Large intestine (tissue), 12 donors: ENCODE measurements at places on chromosomes 4 and X. TPM values are rescaled to one million over a fixed set of nuclear protein-coding genes. Genes with fewer than 3 reads are reported as not detected.

Gene RAB9A
- polyA plus RNA-seq, result 22.6 TPM

Gene F11
- polyA plus RNA-seq, result 1.1 TPM

Gene RAB33B
- 10.4 TPM for polyA plus RNA-seq

Gene XAGE2
- 0.12 TPM for polyA plus RNA-seq

Gene GLRA2
- polyA plus RNA-seq, result 1.0 TPM

Gene MSANTD1
- 1.0 TPM for polyA plus RNA-seq

Gene PPP1R2C
- not detected for polyA plus RNA-seq

Gene RPS3A
- polyA plus RNA-seq, result 4,115 TPM

Gene AMBN
- polyA plus RNA-seq, result not detected

Gene ESX1
- polyA plus RNA-seq, result not detected

Gene PIGA
- 10.8 TPM for polyA plus RNA-seq

- DNase-seq, result peak; percentile 8
These were observed 21.9 kb upstream of the RP2 start for GRCh38 chrX:46814966-46815365.

DNA sequence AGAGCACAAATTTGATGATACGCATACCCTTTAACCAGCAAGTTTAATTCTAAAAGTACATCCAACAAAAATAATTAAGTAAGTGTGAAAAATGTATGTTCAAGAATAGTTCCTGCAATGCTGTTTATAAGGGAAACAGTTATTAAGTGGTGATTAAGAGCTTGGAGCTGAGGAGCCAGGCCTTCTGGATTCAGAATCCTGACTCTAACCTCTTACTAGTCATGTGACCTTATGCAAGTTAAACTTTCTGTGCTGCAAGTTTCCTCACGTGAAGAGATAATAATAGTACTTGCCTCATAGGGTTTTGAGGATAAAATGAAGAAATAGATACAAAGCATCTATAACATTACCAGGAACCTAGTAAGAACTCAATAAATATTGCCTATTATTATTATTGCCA, 77.7 kb downstream of the FAM13A start:
- DNase-seq, result no peak

- no peak for DNase-seq
These were observed 31.5 kb upstream of the PTTG2 start for GRCh38 chr4:37928426-37929416.

GRCh38 chr4:6785572-6785925, 3.0 kb downstream of the KIAA0232 start:
- DNase-seq, result no peak

- no peak for DNase-seq
These were observed 152.4 kb downstream of the TSPAN5 start for GRCh38 chr4:98505992-98506391.

DNA sequence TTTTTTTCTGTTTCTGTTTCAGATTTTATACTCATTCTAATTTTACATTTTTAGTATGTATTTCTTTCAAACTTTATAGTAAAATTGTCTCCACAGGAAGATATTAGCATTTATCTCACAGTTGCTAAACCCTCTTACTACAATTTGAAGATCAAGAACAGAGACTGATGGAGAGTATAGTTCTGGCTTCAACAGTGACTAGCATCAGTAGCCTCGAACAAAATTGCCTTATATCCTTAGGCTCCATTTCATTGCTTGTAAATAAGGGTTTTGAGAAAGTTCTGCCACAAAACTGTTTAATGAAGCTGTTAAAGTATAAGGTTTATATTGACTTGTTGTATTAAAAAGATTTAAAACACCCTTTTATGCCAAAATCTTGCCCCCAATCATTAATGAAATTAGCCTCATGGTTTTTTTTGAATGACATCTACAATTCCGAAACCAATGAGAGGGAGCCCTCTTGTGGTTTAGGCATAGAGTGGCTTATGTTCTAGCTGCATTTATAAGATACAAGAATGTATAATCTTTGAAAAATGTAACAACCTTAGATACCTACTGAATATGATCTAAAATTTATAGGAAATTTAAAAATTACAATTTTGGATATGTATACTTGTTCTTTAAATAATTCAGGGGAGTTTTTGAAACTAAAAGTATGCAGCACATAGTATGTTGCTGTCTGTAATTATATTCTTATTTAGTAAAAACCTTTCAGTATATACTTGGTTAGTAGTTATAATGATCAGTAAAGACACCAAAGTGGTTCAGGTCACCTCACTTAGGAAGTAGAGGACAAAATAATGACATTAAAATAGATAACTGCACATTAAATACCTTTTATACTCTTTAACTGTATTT, 109.8 kb upstream of the HPGD start:
- peak; percentile 38 for DNase-seq

DNA sequence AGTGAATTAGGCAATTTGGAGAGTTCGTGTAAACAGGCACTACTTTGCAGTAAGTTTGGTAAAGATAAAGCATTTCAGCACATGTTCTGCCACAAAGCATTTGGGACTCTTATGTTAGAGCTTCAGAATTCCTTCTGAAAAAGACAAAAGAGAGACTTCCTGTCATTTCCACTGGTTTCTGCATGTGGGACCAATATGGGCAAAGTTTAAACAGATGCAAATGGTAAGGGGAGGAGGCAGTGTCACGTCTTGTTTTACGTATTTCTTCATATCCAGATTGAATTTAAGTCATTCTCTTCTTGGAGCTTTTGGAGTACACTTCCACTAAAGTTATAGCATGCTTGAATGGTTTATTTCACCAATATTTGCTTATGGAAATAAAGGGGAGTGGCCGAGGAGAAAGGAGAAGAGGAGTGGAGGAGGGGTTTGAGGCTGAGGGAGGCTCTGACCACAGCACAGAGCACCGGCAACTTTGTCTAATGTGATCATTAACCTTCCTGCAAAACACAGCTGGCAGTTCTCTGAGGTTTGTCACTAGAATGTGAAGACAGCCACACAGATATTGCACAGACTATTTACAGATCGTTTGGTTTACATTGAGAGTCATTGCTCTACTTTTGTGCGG, at the start of gene APELA:
Gene APELA (plus strand): TSS at position 479 of the 625 bp plus-strand sequence. CDS start 154 bp downstream, outside the sequence.
- DNase-seq, result peak; percentile 6

DNA sequence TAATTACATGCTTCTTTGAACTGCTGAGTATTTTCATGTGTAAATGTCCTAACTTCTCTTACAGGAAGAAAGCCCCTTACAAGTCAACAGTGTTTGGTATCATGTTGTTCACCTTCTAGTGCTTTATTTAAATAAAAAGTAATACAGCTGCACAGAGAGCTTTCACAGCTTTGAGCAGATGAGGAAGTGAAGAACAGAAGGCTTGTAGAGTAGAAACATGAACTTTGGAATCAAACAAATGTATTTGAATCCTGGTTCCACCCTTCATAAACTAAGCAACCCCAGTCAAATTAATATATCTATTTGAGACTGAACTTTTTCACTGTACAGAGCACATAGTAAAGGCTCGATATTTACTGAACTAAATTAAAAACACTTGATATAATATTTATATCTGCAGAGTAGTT, 120.5 kb downstream of the CAMK2D start:
- DNase-seq, result no peak

GRCh38 chr4:37953620-37954293, 6.4 kb upstream of the PTTG2 start:
- no peak for DNase-seq

- DNase-seq, result no peak
These were observed 7.6 kb upstream of the TLR2 start for GRCh38 chr4:153676486-153676885.

DNA sequence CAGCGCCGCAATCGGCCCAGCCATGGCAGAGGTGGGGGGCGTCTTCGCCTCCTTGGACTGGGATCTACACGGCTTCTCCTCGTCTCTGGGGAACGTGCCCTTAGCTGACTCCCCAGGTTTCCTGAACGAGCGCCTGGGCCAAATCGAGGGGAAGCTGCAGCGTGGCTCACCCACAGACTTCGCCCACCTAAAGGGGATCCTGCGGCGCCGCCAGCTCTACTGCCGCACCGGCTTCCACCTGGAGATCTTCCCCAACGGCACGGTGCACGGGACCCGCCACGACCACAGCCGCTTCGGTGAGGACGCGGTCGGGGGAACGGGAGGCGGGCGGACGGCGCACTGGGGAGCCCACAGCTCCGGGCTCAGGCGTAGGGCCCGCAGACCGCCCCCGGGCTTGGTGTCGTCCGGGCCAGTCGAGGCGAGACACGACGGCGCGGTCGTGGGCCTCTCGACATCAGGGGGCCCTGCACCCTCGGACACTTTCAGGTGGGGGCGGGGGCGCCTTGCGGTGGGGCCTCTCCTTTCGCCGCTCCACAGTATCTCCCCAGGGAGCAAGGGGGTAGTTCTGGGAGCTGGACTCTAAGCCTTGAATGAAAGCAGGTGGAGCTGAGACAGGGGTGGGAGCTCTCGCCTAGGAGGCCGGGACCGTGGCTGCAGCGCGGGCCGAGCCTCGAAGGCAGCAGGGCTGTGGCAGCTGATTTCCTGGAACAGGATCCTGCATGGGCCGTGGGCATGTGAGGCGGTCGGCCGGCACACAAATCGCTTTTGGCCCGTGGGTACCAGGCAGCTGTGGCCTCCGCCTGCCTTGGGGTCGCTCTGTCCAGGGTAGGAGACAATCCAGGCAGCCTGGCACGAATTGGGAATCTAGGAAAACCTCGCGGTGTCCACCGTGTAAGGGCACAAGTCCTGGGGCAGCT, 722 bp downstream of the FGF16 start:
- DNase-seq, result no peak

DNA sequence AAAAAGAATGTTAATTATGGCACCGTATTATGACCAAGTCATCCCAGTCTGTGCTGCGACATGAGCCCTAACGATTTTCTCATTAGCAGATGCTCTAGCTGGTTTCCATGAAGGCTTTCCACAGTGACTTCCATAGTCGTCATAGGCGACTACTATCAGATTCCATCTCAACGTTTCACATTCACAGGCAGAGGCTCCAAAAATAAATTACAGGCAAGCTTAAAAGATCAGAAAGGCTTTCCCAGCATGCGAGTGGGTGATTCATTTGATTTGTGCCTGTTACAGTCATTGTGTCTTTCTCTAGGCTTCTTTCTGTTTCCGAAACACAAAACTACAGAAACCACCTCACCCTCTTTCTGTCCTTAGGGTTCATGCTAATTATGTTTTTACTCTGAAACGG, 43.2 kb downstream of the PALLD start:
- no peak for DNase-seq

- DNase-seq, result no peak
These were observed 1014.8 kb downstream of the C4orf33 start for GRCh38 chr4:130110770-130111169.

DNA sequence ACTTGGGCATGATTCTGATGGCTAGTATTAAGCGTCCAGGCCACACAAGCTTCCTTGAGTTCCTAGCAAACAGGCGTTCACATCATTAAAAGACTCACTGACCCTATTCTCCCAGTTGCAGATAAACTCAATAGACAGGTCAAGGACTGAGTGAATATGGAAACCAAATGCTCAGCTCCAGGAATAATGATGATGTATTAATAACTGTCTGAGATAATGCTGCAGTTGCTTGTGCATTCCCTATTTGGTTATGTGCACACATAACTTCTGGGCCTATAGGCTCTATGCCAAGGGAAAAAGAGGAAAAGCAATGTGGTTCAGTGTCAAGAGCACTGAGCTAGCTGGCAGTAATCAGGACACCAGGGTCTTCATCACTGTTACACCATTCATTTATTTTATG, 3.5 kb downstream of the RAB9B start:
- no peak for DNase-seq

DNA sequence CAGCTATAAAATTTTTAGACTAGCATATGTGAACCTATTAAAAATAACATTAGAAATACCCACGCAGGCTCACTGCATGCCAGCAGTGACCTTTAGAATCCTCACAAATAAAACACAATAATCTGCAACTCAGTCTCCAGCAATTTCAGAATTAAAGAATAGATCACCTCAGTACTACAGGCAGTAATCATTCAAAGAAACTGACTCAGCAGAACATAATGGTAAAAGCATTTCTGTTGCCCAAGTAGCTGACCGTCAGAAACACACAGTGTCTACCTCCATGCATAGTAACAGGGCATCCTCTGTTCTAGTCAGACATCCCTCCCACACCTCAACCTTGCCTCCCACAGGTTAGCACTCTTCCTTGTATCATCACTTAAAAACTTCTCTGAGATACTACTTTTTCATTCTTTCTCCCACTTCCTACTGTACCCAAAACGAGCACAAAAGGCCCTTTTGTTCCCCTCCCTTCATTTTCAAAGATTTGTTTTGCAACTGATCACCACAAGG, 65.7 kb upstream of the BEND2 start:
- DNase-seq, result no peak

GRCh38 chr4:152454398-152455011, 81.4 kb downstream of the FBXW7 start:
- DNase-seq, result no peak

DNA sequence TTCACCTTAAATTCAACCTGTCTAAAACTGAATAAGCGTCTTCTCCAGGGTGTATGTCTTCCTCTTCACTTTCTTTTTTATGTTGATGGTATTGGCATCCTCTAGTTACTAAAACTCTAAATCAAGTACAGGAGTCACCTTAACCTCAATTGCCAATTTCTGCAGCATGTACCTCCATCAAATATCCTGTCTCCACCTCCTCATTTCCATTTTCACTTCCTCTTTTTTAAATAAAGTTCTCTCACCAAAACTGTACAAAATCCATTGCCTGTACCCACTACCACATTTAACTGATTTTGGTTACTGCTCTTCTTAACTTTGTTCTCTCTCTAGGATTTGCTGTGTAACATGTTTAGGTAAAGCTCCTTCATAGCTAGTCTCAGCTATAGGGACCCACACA, 9.2 kb upstream of the NPFFR2 start:
- no peak for DNase-seq

- DNase-seq, result peak; percentile 58
These were observed at the start of gene HAND2 for GRCh38 chr4:173529477-173530325. Gene HAND2 (minus strand): TSS chr4:173530229. CDS start chr4:173529289, 940 bp downstream.

- DNase-seq, result no peak
These were observed 9.4 kb downstream of the ARHGAP10 start for GRCh38 chr4:147741190-147741788.

DNA sequence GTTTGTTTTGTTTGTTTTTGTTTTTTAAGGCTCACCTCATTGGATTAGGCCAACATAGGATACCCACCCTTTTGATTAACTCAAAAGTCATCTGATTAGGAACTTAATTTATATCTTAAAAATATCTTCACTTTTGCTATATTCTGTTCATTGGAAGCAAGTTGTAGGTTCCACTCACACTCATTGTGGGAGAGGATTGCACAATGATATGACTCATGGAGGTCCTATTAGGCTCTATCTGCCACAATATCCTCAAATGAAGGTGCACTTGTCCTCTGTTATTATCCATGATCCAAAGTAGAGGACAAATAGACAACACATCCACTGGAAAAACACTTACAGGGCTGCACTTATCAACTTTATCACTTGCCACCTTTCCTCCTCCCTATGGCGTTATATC, 60.5 kb upstream of the ADAMTS3 start:
- DNase-seq, result no peak

- DNase-seq, result peak; percentile 2
These were observed 68.4 kb downstream of the NSG1 start for GRCh38 chr4:4455210-4455865.

GRCh38 chr4:16227462-16227868, 1.2 kb upstream of the TAPT1 start:
- DNase-seq, result peak; percentile 12

- no peak for DNase-seq
These were observed 535 bp downstream of the WAS start for GRCh38 chrX:48684134-48684533.
